ENCODE measurements at places on chromosomes 13 and 19.

DNA sequence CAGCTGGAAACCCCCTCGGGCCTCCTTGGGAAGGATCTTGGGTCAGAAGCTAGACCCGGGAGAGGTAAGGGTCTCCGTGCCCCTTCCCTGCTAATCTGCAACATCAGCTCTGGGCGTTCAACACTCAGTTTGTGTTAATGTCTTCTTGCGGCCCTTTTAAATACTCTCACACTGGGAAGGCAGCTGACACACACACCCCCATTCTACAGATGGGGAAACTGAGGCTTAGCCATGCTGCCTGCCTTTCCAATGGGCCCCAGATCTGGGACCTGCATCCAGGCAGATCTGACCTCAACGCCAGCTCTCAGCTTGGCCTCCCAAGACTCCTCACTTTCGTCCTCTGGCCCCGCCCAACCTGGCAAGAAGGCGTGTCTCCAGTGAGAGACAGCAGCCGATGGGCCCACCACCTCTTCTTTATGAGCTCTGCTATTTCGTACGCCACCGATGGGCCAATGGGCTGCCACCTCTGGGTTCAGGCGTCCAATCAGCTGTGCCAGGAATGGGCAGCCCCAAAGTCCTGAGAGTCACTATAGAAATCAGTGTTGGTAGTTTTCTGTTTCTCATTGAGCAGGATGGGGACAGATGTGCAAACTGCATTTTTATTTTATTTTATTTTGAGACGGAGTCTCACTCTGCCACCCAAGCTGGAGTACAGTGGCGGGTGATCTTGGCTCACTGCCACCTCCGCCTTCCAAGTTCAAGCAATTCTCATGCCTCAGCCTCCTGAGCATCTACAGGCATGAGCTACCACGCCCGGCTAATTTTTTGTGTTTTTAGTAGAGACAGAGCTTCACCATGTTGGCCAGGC, 43.8 kb downstream of the DNM2 start:
- DNase-seq: no peak

DNA sequence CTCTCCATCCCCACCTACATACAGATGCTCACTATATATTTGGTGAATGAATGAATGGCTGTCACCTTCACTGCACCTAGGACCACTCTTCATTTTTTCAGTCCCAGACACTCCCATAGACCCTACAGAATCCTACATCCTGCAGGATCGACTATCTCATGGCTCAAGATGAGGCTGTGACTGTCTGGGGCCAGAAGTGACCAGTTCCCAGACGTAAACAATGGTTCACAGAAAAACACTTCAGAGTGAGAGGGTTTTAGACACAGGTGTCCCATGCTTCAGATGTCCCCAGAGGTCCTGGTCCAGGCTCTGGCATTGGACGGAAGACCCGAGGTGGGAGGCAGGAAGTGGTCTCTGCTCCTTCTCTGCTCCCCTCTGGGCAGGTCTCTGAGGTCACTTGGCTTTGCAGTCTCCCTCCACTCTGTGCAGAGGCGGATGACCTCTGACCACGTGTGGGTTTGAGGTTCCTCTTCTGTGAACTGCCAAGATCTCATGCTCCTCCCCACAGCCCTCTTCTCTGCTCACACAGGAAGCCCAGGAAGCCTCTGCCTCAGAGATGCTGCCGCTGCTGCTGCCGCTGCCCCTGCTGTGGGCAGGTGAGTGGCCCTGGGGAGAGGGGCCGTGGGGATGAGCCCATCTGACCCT, 24.9 kb downstream of the SIGLEC7 start:
- peak; percentile 40 for DNase-seq

DNA sequence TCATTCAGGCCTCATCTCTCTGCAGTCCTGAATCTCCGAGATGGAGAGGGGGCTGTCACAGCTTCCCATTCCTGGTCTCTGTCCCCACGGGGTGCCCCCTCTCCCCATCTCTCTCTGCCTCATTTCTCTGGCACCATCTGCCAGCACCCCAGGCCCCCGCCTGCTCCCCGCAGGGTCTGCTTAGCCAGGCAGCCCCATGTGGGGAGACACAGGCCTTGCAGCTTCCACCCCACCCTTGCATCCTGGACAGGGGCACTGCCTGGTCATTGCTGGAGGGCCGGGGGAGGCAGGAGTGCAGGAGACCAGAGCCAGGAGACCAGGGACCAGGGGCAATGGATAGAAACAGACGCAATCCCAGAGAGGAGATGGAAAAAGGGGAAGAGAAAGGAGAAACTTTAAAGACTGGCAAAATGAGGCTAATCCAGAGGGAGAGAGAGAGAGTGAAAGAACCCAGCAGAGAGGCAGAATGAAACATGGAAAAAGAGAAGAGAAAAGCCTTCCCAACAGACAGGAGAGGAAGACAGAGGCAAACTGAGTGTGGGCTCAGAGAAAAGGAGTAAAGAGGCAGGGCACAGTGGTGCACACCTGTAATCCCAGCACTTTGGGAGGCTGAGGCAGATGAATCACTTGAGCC, 8.8 kb upstream of the GIPR start:
- no peak for DNase-seq

DNA sequence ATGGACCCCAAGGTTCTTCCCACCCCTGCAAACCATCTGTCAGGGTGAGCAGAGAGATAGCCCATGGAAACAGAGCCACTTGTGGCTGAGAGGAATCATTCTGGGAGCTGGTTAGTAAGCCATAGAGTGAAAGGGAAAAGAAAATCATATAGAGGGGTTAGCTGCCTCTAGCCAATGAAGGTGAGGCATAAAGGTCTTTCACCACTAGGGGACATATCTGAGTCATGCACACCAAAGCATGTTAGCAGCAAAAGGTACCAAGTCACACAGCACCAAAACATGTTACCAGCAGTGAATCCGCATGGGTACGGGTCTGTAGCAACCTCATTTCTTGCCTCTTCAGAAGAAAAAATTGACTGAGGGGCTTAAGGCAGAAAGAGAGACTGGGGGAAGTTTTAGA, 76.7 kb upstream of the ZNF43 start:
- DNase-seq: no peak

- DNase-seq: no peak
Measured at GRCh38 chr19:16326401-16327168, 2.0 kb downstream of the KLF2 start.

DNA sequence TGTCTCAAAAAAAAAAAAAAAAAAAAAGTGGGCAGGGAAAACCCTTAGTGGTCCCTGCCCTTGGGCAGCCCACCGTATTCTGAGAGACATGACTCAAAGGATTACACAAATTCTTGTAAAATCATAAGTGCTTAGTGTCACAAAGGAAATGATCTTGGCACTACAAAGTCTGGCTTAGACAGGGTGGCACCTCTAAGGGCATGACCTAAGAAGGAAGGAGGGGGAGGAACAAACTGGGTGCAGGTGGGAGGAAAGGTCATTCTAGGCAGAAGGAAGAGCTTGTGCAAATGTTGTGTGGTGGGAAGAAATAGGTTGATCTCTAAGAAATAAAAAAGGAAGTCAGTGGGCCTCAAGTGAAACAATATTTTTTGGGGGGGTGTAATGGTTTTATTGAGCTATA, 10.4 kb downstream of the PNPLA6 start:
- no peak for DNase-seq

DNA sequence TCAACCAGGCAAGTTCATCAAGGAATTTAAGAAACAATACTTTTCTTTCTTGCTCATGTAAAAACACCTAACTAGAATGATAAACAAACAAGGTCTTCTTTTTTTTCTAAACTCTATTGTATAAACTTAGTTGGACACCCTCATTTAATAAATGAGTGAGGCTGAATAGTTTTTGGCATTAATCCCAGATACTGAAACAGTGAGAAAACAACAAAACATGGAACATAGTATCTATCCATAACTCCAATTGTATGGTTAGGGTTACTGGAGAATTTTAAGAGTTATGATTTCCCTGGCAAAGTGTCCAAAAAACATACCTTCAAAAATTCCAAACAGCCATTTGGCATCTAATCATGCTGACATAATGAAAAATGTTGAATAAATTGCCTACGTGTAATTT, 5.8 kb upstream of the POMP start:
- DNase-seq: no peak

GRCh38 chr19:48967346-48968178, 2.5 kb downstream of the FTL start:
- DNase-seq: peak; percentile 76

DNA sequence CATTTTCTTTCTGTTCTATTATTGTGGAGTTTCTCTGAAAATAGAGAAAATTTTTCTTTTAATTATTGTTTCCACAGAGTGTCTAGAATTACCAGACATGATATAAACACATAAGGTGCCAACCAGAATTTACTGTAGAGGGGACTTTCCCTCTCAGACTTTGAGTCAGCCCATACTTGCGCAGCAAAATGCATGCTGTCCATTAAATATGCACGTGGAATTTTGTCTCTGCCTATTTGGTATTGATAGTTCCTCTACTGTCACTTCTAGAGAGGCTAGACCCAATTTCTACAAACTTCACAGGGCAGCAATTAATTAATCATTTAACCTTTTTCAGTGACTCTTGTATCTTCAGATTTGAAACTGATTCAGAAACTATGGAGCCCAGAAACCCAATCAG, 8.9 kb downstream of the ZNF93 start:
- no peak for DNase-seq

DNA sequence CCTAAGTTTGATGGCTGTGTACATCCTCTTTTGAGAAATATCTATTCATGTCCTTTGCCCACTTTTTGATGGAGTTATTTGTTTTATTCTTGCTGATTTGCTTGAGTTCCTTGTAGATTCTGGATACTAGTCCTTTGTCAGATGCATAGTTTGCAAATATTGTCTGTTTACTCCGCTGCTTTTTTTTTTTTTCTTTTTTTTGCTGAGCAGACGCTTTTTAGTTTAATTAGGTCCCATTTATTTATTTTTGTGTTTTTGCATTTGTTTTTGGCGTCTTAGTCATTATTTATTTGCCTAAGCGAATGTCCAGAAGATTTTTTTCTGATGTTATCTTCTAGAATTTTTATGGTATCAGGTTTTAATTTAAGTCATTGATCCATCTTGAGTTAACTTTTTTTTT, 114.9 kb downstream of the GPC6 start:
- DNase-seq: no peak

DNA sequence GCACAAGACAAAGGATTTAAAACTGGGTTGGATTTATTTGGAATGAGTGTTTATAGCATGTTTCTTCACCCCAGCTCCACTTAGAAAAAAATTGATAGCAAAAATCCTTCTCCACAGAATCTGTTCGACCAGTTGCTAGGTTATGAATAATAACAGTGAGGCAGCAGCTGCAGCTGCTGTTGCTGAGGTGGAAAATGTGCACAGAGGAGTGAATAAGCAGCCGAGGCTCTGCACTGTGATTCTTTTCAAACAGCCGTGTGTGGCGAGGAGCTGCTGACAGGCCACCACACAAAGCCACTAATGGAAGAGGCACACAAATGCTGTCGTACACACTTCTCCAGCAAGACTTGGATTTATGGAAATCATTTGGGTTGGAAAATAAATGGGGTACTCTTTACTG, 6.4 kb upstream of the RASL11A start:
- DNase-seq: no peak

GRCh38 chr19:6092329-6093286, 17.7 kb downstream of the RFX2 start:
- peak; percentile 46 for DNase-seq

- peak; percentile 6 for DNase-seq
Measured at GRCh38 chr13:78241278-78241919, 322.8 kb upstream of the EDNRB start.

- no peak for DNase-seq
Measured at GRCh38 chr13:38483623-38484022, 134.0 kb downstream of the UFM1 start.

- DNase-seq: no peak
Measured at GRCh38 chr19:58354478-58355030, 1.3 kb upstream of the A1BG start.

DNA sequence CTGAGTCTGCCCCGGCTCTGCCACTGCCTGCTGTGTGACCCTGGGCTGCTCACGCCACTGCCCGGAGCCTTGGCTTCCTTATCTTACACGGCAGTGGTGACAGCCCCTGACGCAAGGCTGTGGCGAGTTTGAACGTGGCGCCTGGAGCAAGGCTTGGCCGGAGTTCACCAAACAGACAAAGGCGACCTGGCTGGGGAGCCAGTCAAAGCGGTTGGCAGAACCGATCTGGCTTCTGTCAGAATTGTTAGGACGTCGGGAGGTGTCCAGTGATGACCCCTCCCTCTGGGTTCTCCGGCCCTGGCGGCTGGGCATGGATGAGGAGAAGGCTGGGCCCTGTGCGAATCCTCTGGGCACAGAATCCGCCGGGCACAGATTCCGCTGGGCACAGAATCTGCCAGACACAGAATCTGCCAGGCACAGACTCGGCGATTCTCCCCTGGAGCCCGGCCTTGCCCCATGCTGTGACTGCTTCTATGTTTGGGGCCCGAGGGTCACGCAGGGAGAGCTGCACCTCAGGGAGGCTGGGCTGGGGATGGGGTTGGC, 11.7 kb upstream of the TMEM255B start:
- DNase-seq: no peak

GRCh38 chr13:87666831-87667230, 4.3 kb upstream of the SLITRK5 start:
- no peak for DNase-seq

GRCh38 chr13:31460061-31460460, 260.3 kb downstream of the B3GLCT start:
- no peak for DNase-seq

- DNase-seq: no peak
Measured at GRCh38 chr13:25678398-25678797, 306.6 kb downstream of the ATP8A2 start.

GRCh38 chr13:106990594-106990993, 422.7 kb upstream of the ARGLU1 start:
- DNase-seq: no peak

- DNase-seq: no peak
Measured at GRCh38 chr19:5795382-5795919, 4.5 kb upstream of the DUS3L start.

DNA sequence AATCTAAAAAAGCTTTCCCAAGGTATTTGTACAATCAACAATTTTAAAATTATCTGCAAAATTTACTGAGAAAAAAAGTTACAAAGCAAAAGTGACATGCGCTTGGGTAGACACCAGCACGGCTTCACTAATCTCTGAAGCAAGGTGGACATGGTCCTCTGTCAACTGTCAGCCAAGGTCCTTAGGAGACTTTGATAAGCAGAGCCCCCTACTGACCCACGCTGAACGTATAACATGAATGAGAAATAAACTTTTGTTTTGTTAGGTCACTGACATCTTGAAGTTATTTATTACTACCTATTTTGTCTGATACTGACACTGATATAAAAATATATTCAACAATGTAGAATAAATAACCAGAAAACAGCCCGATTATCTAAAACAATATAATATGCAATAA, 100.7 kb upstream of the OBI1 start:
- DNase-seq: no peak
